NCI-H187 treated with DMSO at 0.1 percent for 48 hours (cell line): ENCODE measurements at places on chromosomes 7 and 10.

DNA sequence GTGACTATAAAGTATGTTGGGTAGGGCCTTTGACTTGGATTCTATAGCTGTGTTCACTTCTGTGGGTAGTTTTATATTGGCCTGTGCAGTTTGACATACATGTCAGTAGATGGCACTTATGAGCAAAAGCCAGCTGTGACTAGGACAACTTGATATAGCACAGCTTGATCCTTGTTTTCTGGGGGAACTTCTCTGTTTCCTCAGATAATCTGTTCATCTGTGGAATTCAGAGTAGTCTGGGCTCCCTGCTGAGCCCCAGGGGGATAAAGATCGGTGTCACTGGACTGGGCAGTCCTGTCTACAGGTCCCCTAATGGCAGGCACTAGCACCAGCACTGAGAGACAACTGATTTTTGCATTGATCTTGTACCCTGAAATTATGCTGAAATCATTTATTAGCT lies 25.4 kb downstream of the CYP2C9 start:
- no peak for DNase-seq

- DNase-seq, result no peak
Measured at GRCh38 chr7:47401611-47402570, 180.0 kb downstream of the TNS3 start.

DNA sequence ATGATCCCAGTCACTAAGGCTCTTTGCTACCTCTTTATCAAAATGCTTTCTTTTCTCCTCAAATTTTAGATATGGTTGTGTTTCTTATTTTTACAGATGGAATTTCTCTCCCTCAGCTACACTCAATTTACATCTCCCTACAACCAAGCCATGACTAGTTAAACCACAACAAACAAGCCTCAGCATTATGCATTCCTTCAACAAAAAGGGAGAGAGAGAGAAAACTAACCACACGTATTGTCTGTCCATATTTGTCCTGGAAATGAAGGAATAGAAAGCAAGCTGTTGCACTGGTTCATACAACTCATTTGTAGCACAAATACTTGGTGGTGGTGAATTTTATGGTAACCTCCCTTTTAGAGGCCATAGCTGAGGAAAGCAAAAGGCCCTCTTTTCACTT lies 286.4 kb downstream of the AHR start:
- DNase-seq, result no peak

DNA sequence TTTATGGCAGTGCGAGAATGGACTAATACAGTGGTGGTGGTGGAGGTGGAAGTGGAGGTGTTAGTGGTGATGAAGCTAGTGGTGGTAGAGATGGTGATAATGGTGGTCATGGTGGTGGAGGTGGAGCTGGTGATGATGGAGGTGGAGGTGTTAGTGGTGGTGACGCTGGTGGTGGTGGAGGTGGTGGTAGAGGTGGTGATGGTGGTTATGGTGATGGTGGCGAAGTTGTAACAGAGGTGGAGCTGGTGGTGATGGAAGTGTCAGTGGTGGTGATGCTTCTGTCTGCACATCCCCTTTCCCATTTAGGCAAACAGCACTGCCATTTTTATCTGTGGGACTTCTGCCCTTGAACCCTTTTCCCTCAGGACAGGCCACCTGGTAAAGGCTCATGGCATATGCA lies 7.4 kb upstream of the PTPRN2 start:
- no peak for DNase-seq

- no peak for DNase-seq
Measured at GRCh38 chr10:90420637-90421318, 437.1 kb downstream of the HTR7 start.

DNA sequence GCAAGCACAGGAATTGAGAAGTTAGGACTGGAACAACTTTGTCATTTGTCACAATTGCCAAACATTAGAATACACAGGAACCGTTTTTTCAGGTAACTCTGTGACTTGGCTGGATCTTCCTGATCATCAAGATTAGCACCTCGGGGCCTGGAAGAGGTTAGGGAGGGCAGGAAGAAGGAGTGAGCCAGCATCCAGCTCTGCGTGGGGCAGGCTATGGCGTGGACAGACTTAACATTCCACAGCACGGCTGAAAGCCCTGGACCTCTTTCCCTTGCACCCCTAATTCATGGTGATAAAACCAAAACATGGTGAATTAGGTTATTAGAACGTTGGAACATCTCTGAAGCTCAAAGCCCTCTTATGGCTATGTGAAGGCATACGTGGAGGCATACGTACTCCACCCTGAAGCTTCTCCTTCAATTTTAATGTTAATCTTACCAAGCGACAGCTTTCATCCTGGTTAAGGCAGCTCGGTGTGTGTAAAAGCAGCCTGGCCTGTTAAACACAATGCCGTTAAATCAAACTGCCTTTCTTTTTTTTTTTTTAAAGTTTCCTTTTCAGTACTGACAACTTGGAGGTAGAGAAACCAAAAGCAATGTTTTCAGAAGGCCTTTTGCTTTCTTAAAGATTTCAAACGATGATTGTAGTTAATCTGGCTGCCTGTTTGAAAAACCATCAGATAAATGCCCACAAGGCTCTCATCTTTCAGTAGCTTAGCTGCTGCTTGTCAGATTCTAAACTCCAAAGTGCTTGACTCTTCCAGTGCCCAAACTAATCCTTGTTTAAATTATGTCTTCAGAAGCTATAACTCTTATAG lies 4.5 kb downstream of the GRK5 start:
- no peak for DNase-seq
